ENCODE measurements at places on chromosomes 1 and 21.

- DNase-seq, result no peak
These were observed 181.4 kb upstream of the ETV3 start for GRCh38 chr1:157319567-157319966.

- DNase-seq, result no peak
These were observed 431 bp downstream of the MTARC1 start for GRCh38 chr1:220787069-220787619.

- no peak for DNase-seq
These were observed 7.2 kb upstream of the ADAMTS1 start for GRCh38 chr21:26852423-26852822.

DNA sequence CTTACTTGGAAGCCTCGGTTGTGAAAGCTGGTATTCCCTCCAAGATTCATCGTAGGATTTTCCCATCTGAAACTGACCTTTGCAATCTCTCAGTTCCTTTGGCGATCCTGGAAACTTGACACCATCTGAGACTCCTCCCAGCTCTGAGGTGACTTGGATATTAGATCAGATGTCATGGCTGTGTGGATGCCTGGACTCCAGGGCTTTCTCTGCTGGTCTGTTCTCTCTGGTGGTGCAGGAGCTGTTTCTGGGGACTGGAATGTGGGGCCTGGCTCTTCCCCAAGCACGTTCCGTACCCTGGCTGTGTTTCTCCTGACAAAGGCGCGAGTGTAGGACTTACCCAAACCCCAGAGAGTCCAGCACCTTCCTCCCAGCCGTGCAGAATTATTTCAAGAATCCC, 252.2 kb downstream of the RPS6KC1 start:
- peak; percentile 35 for DNase-seq

DNA sequence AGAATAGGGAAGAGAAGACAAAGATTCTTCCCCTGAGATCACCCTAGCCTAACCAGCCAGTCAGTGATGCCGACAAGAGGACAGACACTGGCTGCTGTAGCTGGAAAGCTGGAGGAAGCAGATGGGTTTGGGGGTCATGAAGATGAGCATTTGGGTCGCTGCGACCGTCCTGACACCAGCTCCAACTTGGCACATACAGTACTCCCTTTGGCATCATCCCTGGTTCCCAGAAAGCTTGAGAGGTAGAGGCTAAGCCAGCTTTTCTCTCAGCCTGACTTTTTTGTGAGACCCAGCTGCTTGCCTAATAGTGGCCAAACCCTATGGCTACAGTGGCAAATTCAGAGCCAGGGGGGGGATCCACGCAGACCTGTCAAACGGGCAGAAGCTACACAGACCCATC, 43.0 kb upstream of the IKBKE start:
- DNase-seq, result no peak

DNA sequence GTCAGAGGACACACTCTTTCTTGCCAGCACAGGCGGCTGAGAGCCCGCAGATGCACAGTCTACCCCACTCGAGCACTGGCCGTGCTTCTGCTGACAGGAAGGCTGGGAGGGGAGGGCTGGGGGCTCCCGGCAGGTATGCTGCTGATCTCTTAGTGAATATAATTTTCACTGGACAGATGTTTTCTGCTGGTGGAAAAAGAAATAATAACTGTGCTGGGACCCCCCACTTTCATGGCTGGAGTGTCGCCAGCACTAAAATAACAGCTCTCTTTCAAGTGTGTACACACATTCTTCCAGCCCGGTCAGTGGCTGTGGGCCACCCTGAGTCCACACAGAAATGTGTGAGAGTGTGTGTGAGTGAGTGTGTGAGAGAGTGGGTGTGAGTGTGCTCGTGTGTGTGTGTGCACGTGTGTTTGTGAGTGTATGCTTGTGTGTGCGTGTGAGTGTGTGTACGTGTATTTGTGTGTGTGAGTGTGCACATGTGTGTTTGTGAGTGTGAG, 167.7 kb upstream of the USP24 start:
- no peak for DNase-seq

- DNase-seq, result no peak
These were observed 25.7 kb upstream of the XPR1 start for GRCh38 chr1:180606155-180606554.

GRCh38 chr1:100927276-100927675, 31.4 kb downstream of the SLC30A7 start:
- no peak for DNase-seq

DNA sequence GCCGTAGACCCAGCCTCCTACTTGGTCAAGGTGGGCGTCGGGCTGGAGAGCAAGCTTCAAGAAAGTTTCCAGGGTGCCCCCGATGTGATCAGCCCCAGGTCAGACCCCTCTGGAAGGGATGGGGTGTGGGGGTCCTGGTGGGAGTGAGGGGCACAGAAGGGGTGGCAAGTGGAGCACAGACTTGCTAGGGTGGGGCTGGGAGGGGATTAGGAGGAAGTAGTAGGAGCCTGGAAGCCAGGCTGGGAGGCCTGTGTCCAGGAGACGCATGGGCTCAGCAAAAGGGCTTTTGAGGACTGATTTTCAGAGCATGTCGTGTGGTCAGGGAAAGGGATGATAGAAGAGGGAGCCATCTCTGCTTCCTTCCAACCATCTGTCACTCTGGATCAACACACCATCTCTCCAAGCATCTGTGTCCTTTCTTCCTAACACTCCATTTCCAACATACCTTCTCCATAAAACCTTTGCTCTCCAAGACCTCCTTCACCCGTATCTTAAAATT, 8.5 kb downstream of the TRIM46 start:
- no peak for DNase-seq

DNA sequence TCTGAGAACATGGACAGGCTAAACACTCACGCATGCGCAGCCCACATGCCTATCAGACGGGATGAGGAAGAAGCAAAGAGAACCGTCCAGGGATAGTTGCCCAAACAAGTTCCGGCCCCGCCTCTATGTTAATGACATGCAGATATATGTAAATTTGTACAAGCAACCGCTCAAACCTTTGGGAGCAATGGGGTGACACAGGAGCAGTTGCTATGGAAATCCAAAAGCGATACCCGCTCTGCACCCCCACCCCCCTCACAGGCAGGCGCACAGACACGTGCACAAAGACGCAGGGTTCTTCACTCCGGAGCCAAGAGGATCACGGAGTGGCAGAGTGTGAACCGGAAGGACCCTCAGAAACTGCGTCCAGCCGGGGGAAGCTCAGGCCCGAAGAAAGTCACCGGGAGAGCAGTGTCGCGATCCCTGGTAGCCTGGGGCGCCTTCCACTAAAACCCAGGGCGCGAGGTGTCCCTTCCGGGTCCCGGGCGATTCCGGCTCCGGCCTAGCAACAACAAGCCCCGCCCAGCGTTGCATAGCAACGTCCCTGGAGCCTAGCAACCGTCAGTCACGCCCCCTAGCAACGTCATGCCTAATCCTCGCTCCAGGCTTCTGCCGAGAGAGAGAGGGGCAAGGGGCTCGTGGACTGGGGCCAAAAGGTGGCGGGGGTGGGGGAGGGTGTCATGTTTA, 24.1 kb upstream of the ADGRB2 start:
- peak; percentile 86 for DNase-seq

DNA sequence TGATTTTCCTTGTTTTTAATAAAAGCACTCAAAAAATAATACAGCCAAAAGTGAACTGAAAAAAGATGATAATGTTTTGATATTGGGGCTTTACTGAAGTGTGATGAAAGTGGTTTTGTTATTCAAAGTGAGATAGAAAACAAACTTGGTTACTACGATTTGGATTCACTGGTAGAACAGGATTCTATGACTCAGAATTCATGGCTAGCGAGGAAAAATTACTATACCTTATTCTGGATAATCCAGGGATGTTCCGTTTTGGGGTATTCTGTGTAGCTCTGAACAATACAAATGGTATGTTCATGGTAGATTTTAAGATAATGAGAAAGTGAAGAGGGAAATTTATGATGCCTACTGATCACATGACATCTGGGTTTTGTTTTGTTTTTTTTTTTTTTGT, 117.7 kb downstream of the NRDC start:
- no peak for DNase-seq

GRCh38 chr1:85427331-85427730, 37.6 kb downstream of the DDAH1 start:
- DNase-seq, result no peak

DNA sequence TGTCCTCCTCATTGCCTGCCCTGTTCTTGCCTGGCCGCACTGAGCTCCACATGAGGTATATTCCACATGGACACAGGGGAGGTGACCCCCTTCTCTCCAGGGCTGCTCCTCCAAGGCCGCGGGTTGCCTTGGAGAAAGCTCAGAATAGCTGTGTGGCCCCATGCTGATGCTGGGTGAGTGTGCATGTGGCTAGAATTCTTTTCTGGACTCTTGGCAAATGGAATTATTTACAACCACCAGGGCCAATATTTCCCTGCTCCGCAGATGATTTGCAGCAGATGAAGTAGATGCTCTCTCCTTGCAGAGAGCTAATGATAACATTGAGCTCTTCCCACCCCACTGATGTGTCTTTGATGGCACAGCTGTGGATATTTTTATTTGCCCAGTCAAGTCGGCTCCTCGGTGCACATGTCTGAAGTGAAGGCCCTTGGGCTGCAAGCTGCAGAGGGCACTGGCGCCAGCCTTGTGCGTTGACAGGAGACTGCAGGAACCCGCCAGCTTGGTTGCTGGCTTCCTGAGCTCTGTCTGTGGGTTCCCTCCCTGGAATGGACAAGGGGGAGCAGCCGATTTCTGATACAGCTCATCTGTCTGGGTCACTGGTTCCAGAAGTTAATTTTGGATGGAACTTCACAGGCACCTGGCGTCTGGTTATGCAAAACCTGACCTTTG, 404.7 kb upstream of the VAMP3 start:
- no peak for DNase-seq

GRCh38 chr1:149977345-149977744, 33.2 kb downstream of the OTUD7B start:
- DNase-seq, result no peak

- no peak for DNase-seq
These were observed 40.1 kb upstream of the PTGFRN start for GRCh38 chr1:116869611-116870010.

- peak; percentile 40 for DNase-seq
These were observed 9.0 kb downstream of the IGSF9 start for GRCh38 chr1:159936273-159936904.

- peak; percentile 67 for DNase-seq
These were observed 357.8 kb downstream of the SIPA1L2 start for GRCh38 chr1:232271991-232272589.

DNA sequence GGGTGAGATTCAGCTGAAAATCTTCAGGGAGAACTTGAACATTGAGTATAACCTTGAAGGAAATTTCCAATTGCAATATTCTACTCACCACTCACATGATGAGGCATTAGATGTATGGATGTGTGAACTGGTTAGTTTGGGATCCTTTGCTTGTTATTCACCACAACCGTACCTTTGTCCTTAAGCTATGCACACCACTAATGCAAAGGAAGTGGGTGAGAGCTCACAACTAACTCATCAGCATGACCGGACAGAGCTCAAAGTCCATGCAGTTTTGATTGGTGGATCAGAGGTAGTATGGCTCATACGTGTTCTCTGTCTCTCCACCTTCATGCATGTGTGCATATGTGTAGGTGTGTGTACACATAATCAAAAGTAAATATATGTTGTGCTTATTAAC, 43.5 kb upstream of the MROH9 start:
- DNase-seq, result no peak

DNA sequence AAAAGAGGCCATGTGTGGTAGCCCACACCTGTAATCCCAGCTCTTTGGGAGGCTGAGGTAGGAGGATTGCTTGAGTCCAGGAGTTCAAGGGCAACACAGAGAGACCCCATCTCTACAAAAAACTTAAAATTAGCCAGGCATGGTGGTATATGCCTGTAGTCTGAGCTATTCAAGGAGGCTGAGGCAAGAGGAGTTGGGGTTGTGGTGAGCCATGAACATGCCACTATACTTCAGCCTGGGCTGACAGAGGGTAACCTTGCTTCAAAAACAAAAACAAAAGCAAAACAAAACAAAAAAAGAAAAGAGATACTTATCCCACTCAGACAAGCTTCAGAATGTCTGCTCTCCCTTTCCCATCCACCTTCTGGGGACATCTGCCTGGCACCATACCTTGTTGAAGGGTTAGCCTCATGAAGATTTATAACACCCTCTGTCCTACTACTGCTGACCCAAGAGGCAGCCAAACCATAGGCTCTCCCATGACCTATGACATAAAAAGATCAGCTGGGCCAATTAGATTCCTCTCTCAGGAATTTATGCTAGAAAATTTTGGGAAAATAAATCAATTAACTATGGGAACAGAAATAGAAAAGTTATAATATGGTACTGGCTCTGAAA, 13.2 kb downstream of the TMCO1 start:
- no peak for DNase-seq

DNA sequence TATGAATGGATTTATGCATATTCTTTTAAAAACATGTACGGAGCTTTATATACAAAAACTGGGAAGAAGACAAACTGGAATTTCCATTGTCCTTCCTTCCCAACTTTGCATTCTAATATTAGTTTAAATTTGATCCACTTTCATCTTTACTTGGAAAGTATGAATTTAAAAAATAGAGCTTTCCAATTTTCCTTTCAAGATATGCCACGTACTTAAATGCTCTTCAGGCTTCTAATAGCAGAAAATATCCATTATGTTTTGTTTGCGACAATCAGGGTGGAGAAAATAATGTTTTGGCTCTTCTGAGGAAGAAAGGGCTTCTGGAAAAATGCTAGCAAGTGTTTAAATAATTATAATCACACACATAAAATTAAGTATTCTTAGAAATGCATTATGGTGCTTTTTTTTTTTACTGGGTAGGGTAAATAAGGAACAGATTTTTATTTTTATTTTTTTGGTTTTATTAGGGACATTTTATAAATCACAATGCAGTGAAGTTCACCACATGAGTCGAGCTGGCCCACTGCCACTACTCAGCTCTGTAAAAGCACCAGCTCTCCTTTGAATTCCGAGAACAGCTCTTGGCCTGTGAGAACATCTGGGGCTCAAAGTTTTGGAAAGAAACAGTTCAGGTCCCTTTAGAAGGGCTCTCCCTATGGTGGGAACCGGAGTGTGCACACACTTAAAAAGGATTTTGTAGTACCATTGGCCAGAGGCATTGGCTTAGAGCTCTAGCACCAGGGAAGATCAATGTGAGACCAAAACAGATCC, 287.4 kb upstream of the LYPLAL1 start:
- peak; percentile 18 for DNase-seq

- DNase-seq, result no peak
These were observed 90.6 kb downstream of the DMRTB1 start for GRCh38 chr1:53549781-53550180.

GRCh38 chr1:234924450-234925355, 203.9 kb downstream of the TOMM20 start:
- no peak for DNase-seq

- peak; percentile 72 for DNase-seq
These were observed 35.5 kb downstream of the HUNK start for GRCh38 chr21:31908106-31909031.

DNA sequence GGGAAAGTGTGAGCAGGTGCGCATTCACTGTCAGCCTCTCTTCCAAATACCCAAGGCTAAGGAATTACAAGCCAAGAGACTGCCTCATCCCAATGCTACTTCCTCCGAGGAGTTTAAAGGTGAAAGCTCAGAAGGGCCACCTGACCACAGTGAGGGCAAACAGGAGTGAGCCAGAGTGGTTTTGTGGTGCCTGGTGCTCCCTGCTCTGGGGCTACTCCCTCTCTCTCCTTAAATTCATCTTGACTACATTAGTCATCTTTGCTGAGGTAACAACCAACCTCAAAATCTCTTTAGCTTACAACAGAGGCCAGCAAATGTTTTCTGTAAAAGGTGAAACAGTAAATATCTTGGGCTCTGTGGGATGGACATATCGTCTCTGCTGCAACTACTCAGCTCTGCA, 14.2 kb upstream of the ZBTB8A start:
- no peak for DNase-seq

Data from fibroblast of skin of right quadriceps (primary cell).